Muscle of leg (tissue), 16 donors: ENCODE measurements at places on chromosomes 13 and 19.

- DNase-seq, result peak; percentile 25
Observed at GRCh38 chr13:92103689-92104153, 705.3 kb downstream of the GPC5 start.

DNA sequence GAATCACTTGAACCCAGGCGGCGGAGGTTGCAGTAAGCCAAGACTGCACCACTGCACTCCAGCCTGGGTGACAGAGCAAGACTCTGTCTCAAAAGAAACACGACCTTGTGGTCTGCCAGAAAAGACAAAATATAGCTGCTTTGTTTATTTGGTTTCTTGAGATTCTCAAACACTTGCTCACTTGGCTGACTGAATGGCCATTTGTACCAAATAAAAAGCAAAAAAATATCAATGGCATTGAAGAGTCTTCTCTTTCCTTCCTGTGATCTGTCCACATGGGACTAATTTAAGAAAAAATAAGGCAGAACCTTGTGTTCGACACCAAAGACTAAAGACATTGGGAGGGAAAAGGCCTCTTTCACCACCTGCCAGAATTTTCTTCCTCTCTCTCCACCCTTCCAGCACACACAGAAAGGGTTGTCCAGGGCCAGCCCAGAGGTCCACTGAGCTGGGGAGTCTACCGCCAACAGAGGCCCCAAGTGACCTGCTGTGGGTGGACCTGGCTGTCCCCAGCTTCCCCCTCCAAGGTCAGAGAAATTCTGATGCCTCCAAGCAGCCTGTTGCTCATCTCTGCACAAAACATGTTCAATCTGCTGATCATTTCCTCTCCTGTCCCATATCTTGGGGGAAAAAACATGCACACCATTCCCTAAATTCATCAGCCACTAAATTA is 5.9 kb downstream of the BRME1 start:
- DNase-seq, result peak; percentile 45

- no peak for DNase-seq
Observed at GRCh38 chr13:112132142-112132541, 65.2 kb downstream of the SOX1 start.

GRCh38 chr13:41361491-41361890 is 50.4 kb downstream of the NAA16 start:
- DNase-seq, result no peak

DNA sequence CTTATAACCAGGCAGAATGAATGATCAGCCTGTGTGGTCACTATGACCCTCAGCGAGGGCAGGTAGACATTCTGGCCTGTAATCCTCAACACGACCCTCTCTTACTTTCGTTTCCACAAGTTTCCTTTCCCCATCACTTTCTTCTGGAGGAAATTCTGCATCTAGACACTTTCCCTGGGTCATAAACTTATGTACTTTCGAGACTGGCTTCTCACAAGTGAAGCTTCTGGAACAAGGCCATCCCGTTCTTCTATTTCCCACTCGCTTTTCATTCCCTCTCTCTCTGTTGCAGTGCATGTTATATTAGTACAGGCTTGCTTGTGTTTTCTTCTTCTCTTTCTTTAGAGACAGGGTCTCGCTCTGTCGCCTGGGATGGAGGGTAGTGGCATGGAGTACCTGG is 23.1 kb upstream of the KL start:
- peak; percentile 82 for DNase-seq

DNA sequence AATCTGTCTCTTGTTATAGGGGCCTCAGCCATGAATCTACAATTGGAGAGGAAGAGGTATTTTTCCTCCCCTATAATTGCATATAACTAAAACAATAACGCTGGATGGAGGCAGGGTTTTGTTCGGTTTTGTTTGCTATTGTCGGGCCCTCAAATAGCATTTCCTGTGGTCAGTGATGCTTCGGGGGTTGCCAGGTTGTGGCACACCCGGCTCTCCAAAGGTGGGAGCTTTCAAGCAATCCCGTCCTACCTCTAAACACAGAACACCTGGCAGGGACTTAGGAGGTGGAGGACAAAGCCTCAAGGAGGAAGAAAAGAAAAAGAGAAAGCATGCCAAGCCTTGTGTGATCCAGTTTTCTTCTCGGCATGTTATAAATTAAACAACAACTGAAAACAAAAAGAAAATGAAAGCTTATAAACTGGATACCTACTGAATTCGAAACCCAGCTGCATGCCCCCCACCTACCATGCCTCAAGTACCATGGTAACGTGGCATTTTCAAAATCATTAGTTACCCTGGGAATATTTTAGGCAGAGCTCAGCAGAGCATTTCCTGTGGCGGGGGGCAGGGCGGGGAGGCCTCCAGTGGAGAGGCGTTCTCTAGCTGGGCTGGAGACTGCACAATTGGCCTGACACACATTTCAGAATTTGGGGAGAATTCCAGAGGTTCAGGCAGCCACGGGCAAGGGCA is 213.8 kb downstream of the DCLK1 start:
- DNase-seq, result no peak

DNA sequence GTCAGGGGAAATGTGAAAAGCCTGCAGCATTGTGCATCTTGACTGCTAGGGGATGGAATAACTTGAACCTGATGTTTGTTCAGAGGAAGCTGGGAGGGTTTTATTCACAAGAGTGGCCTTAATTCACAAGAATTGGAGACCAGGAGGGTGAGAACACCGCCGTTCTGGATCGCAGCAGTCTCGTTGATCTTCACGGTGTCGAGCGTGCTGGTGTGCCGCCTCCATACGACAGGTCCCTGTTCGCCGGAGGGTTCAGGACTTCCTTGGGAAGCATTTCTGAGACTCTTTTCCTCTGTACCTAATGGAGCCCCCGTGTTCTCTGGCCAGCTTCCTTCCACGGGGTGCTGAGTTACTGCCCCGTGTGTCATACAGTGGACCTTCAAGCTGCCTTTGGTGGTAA is 66.9 kb downstream of the ARHGEF7 start:
- no peak for DNase-seq

- peak; percentile 86 for DNase-seq
Observed at GRCh38 chr19:7681340-7682174, 924 bp downstream of the TRAPPC5 start.

- no peak for DNase-seq
Observed at GRCh38 chr13:50671497-50671850, 172.0 kb downstream of the DLEU7 start.

DNA sequence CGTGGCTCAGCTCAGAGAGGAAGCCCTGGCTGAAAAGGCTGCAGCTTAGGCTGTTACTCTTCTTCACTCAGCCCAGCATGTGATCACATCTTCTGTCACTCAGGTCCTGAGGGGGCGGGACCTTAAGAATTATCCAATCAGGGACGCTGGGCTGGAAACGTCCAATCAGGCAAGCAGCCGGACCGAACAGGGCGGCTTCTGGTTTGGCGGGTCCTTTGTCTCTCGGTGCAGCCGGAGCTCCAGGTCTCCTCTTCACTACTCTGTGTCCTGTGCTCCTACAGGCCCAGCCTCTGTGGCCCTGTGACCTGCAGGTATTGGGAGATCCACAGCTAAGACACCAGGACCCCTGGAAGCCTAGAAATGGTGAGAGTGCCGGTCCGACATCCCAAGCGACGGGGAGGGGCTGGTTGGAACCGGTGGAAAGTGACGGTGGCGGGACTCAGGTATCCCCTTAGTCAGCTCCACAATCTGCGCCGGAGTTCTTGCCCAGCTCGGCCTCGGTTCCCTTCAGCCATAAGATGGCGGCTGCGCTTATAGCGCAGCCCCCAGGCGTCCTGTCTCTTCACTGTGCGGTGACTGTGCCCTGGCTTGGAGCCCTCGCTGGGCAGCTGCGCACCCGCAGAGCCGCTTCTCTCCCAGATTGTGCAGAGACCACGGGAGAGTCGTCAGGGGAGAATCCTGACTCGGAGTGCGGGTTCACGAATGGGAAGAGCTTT is at the start of gene ZNF93:
TSS of gene ZNF93 (plus strand) at position 218 of the 716 bp plus-strand sequence. CDS start at position 361, 143 bp downstream.
- peak; percentile 99 for DNase-seq

- DNase-seq, result no peak
Observed at GRCh38 chr19:42613666-42614065, 18.9 kb upstream of the CEACAM8 start.

DNA sequence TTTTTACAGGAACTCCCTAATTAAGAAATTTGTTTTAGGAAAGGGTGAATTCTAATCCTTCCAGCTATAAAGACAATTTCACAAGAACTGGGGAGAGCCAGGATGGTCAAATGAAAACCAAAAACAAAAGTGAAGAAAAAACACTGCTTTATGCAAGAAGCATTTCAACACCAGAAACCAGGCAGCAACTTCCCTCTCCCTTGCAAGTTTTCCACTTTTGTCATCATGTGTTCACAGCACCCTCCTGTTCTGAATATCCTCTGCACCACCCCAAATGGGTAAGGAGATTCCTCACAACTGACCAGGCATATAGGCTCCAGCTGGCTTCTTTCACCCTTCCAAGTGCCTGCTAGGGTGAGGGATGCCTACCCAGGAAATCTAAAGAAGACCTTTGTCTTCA is 328.1 kb downstream of the TBC1D4 start:
- DNase-seq, result no peak

DNA sequence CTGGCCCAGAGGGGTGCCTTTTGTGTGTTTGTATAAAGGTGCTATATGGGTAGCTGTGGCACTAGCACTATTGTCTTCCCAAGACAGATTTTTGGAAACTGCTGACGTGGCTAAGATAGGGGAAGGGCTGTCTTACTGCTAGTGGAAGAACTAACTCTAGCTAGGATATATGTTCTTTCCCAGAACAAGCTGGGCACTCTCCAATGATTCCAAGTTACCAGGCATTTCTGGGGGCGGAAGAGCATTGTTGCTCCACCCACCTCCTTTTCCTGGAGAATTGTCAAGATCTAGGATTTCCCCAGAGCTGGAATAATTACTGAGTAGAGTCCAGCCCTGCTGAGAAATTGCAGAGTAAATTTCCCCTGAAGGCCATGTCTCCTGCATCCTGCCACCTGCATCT is 408.3 kb downstream of the KLF5 start:
- DNase-seq, result peak; percentile 37

DNA sequence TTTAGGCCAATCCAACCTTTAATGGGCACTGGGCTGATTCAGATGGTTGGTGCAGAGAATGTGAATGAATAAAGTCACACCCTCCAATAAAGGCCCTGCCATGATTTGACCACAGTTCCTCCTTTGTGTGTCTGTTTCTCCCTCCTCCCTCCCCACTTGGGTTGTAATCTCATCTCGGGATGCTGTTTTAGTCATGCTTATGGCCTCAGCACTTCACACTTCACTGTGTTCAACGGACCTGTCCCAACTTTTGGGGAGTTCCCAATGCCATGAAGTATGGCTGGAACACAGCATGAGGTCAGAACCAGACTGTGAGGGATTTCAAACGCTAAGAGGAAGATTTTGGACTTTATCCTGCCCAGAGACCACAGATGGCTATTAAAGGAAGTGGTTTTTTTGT is 5.6 kb upstream of the RAB8A start:
- DNase-seq, result no peak

- no peak for DNase-seq
Observed at GRCh38 chr19:34265221-34265650, 10.9 kb downstream of the GARRE1 start.

DNA sequence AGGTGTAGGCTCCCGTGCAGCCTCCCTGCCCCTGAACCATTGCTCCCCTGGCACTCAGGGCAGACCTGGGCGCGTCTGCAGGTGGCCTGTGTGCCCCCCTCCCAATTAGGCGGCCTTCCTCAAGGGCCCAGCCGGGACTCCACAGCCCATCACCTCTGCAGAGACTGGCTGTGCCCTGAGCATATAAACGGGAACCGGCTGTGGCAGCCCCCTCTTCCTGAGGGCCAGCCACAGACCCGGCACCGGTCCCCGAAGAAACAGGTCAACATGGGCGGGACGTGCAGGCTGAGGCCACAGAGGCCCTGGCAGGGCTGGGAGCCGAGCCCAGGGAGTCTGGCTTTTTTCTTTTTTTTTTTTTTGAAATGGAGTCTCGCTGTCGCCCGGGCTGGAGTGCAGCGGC is 12.0 kb downstream of the PIAS4 start:
- no peak for DNase-seq

GRCh38 chr13:114204894-114205293 is 25.8 kb downstream of the CFAP97D2 start:
- DNase-seq, result no peak

DNA sequence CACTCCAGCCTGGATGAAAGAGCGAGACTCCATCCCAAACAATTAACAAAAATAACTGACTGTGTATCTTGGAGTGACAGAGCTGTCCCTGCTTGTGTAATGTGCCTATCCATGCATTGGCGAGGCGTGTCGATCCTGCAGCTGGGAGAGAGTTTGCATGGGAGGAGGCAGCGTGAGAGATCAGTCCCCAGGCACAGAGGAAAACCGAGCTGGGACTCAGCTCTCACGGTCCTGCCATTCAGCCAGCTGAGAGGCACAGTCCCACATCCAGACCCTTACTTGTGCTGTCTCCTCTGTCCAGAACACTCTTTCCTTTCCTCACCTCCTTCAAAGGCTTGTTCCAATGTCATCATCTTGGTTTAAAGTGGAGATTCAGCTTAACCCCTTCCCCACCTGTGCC is 11.9 kb upstream of the SULT2B1 start:
- DNase-seq, result peak; percentile 22

DNA sequence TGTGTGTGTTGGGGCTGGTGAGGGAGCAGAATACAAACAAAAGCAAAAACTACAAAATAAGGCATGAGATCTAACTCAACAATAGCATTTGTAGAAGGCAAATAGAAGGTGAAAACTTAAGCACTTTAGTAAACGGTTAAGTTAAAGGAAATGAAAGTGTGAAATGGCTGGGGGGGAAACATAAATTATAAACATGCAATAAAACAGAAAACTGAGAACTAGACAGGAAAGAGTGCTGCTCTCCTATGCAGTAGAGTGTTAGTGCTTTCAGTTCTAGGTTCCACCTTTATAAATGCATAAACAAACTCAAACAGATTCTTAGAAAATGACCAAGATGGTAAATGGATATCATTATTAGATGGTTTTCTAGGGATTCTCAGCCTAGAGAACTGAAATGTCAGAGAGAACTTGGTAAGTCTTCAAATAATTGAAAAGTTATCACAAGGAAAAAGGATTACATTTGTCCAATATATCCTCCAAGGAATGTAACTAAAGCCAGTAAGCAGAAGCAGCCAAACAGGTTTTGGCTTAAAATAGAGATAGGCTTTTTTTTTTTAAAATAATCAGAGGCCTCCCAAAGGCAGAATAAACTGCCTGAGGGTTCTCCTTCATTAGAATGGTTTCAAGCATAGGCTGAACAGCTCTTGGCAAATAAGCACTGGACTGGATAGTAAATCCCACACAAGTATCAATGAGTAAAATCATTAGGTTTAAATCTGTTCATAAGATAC is 23.3 kb downstream of the RBM26 start:
- DNase-seq, result peak; percentile 71

DNA sequence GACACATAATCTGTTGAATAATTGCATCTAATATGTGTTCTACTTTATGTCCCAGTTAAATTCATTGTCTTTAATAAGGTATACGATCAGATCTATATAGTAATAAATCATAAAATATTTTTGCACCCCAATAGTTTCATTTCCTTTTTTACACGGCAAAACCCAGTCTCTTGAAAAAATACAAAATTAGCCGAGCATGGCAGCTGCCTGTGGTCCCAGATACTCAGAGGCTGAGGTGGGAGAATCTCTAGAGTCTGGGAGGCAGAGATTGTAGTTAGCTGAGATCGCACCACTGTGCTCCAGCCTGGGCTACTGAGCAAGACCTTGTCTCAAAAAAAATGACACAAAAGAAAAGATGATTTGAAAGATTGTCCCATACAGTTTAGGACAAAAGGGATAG is 52.3 kb upstream of the PARP4 start:
- no peak for DNase-seq
